Epithelial cell of proximal tubule (primary cell): ENCODE measurements at places on chromosomes 16 and 17.

GRCh38 chr16:57711993-57712392 lies 17.4 kb downstream of the DRC7 start:
- no peak for DNase-seq

GRCh38 chr17:17151055-17151454 lies 55.1 kb downstream of the PLD6 start:
- DNase-seq: peak; percentile 37

- DNase-seq: no peak
Measured at GRCh38 chr16:13123991-13124390, 222.6 kb downstream of the SHISA9 start.

DNA sequence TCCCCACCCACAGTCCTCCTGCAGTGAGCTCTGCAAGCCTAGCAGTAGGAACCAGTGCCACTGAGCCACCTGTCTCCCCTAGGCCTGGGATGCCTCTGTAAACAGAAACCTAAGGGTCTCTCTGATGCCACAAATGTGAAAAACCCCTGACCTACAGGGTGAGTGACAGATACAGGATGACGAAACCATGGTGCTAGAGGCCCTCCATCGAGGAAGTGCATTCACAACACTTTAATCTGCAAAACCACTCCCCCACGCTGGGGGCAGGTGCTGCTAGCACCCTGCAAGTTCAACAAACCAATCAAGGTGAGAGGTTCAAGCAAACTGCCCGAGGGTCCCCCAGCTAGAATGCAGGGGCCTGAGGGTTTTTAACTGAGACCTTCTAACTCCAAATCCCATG lies 59.5 kb downstream of the CDYL2 start:
- DNase-seq: no peak

- no peak for DNase-seq
Measured at GRCh38 chr17:11459861-11460331, 138.4 kb upstream of the DNAH9 start.

DNA sequence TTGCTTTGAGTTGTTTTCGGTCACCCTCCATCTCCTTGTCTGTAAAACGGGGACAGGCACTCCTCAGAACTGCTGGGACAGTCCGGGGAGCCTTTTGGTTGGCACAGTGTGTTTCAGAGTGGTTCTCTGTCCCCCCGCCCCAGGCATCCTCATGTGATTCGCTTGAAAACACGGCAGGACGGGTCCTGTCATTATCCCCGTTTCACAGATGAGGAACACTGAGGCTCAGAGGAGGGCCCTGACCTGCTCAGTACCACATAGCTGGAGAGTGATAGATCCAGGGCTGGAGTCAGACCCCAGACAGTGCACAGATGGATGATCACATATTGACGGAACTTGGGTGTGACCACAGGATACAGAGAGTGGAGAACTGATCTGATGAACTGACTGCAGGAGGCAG lies 13.5 kb upstream of the ADGRG1 start:
- no peak for DNase-seq

- DNase-seq: no peak
Measured at GRCh38 chr17:41428591-41429291, 4.4 kb upstream of the KRT37 start.

DNA sequence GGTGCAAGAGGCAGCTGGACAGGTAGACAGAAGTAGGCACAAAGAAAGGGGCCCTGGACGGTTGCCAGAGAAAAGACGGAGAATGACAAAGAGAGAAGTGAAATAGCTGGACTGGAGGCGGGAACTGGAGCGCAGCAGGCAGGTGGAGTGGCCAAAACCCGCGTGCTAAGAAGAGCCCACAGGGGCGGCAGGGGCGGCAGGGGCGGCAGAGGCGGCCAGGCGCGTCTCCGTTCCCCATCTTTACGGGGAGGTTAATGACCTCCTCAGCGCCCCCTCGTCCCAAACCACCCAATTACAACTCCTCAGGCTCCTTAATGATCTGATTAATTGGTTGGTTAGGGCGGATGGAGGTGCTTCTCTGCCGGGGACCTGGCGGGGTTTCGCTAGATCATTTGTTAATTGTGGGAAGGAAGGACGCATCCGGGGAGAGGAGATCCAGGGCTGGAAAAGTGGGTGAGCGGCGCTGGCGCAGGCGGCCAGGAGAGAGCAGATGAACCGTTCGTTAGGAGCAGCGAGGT lies 15.4 kb upstream of the HOXB9 start:
- DNase-seq: no peak

- DNase-seq: no peak
Measured at GRCh38 chr16:52074133-52074532, 472.8 kb downstream of the TOX3 start.

- no peak for DNase-seq
Measured at GRCh38 chr16:58021661-58022551, 3.6 kb upstream of the MMP15 start.

- no peak for DNase-seq
Measured at GRCh38 chr16:13426269-13426668, 493.7 kb upstream of the ERCC4 start.

- DNase-seq: no peak
Measured at GRCh38 chr16:82945420-82946101, 318.8 kb downstream of the CDH13 start.

DNA sequence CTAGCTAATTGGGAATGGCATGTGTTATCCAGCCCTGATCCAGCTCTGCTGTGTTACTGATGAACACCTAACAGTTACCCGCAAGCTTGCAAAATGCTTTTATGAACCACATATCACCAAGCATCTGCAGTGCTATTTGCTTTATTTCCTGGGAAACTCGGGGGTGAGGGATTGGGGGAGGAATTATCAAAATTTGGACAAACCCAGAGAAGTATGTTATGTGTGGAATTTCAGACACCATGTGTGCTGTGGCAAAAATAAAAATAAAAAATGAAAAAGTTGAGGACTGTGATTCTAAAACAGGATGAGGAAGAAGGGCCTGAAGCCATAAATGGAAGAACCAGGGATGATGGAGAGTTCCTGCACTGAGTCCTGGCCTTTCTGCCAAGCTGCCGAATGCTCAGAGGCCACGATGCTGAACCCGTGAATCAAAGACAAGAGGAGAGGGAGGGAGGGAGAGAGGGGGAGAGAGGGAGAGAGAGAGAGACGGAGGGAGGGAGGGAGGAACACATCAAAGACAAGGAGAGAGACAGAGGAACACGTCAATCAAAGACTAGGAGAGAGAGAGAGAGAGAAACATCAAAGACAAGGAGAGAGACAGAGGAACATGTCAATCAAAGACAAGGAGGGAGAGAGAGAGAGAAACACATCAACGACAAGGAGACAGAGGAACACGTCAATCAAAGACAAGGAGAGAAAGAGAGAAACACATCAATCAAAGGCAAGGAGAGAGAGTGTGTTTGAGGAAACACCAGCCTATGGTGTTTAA lies 89.8 kb downstream of the MRM3 start:
- no peak for DNase-seq

DNA sequence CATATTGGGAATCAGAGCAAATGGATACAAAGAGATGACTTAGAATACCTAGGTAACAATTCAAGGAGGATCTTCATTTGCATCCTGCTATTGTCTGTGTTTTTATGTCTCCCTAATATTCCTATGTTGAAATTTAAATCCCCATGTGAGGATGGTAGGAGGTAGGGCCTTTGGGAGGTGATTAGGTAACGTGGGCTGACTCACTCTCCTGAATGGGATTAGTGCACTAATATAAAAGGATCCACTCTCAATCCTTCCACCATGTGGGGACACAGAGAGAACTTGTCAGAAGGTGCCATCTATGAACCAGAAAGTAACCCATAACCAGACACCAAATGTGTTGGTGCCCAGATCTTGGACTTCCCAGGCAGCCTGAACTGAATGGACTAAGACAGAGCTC lies 83.4 kb downstream of the CDH8 start:
- no peak for DNase-seq
